ENCODE measurements at places on chromosomes 13 and 19.

- DNase-seq, result no peak
Measured at GRCh38 chr13:113746671-113747070, 12.4 kb upstream of the TMEM255B start.

GRCh38 chr13:22169473-22169872 is 498.6 kb downstream of the FGF9 start:
- DNase-seq, result no peak

DNA sequence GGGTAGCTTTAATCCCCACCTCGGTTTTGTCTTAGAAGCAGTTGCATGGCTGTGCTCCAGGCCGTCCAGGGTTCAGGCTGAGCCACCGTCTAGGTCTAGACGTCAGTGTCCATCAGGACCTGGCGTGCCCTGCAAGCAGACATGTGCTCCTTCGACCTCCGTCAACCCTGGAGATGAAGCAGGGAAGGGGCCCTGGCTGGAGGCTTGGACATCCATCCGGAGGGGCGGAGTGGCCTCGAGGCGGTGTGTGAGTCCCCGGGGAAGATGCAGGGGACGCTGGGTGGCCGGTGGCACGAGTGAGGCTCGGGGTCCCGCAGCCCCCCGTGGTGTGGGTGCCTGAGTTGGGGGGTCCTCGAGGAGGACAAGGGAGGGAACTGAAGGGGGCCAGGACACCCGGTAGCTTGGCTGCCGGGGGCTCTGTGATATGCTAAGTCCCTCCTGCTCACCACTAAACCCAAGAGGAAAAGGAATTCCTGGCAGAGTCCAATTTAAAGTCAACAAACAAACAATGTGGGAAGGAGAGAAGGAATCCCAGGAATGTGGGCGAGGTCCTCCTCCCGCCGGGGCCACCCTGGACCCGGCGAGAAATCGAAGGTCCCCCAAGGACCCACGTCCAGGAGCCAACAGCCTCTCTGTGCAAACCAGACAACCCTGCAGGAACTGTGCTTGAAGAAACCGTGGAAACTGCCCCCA is 14.9 kb upstream of the PTBP1 start:
- no peak for DNase-seq

DNA sequence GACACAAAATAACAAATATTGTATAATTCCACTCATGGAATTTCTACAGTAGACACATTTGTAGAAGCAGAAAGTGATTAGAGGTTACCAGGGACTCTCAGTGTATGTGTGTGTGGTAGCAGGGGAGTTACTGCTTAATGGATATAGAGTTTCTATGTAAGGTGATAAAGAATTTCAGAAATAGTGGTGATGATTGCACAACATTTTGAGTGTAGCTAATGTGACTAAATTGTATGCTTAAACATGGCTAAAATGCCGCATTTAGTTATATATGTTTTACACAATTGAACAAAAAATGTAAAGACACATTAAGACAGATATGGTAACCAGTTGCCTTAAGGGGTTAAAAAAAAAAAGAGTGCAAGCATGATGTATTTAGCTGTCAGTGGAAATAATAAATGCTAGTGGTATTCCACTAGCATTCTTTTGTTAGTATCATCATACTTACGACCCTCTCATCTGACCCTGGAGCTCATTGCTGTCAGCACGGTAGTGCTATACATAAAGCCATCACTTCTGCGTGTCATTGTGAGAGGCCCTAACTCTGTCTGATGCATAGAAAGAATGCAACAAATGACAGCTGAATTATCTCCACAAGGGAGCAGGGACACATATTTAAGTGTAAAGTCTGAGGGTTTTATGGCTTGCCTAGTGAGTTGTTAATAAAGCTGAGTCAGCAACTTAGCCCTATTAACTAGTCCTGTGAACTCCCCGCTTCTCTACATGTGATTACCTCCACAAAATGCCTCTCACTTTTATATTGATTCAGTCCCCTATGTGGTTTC is 134.1 kb upstream of the RXFP2 start:
- no peak for DNase-seq

DNA sequence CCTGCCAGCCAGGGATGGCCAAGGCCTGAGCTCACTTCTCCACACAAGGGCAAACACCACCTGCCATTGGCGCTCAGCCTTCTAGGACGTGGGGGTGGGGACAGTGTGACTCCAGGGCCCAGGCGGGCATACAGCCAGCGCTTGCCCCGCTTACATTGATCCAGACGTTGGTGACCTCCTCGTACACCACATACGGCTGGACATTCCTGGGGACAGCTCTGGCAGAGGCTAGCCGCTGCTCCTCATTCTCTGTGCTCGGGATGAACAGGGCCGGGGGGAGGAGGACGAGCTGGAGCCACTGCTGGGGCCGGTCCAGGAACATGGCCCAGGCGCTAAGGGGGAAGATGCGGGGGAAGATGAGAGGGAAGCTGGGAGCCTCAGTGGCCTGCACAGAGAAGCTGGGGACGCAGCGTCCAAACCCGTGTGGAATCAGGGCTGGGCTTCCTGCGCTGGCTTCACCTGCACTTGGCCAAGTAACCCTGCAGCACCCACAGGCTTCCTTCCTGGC is 25.1 kb upstream of the MYDGF start:
- no peak for DNase-seq

DNA sequence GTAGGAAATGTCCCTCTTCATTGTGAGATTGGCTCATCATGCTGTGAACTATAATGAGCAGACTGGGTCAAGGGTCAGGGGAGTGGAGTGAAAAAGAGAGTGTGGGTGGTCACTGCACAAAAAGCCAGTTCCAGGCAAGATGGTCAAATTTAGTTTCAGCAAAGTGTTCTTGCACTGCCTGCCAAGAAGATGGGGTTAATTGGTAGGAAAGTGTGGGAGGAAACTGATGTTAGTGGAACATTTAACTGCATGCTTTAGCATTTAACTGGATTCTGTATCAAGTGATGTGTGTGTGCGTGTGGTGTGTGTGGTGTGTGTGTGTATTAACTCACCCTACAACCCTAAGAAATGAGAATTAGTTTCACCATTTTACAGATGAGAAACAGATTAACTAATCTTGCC is 131.6 kb downstream of the COG6 start:
- no peak for DNase-seq

DNA sequence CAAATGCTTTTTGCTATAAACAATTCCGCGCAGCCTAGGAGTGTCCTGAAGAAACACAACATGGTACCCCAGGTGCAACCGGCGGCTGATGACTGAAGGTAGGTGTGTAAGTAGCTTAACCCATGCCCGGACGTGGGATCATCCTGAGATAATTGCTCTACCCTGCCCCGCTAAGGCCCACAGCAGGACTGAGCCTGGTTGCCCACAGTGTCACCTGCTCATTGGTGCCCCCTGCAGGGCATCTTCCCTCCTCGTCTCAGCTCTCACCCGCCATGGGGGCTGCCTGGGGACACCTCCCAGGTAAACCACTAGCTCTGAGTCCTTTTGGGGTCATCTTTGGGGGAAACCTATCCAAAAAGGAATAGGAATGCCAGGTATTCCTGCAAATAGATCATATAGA is 22.3 kb downstream of the TMEM161A start:
- peak; percentile 78 for DNase-seq

DNA sequence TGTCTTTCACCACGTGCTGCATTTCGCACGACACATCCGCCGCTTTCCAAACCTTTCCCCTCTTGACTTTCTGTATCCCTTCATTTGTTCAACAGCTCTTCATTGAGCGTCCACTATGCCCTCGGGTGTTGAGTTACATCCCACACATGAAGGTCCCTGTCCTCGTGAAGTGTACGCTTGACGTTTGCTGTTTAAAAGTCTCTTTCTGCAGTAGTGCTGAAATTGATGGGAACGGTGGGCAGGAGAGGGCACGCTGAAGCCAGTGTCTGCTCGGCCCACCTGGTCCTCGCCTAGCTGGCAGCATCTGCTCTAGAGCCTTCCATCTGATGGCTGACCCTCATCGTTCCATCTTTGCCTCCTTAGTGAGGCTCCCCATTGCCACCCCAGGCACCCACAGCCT is 55.6 kb upstream of the AMER2 start:
- no peak for DNase-seq
